ENCODE measurements at places on chromosomes 13 and 19. TPM values are rescaled to one million over a fixed set of nuclear protein-coding genes. Genes with fewer than 3 reads are reported as not detected.

The RFPL4A gene
- not detected for total RNA-seq

The MEDAG gene
- not detected for total RNA-seq

DNA sequence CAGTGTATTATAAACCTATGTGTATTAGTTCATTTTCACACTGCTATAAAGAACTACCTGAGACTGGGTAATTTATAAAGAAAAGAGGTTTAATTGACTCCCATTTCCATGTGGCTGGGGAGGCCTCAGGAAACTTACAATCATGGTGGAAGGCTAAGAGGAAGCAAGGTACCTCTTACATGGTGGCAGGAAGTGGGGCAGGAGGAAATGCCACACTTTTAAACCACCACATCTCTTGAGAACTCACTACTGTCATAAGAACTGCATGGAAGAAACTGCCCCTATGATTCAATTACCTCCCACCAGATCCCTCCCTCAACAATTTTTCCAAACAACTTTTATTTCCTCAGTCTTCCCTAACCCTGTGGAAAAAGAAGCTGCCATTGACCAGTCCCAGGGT lies 14.5 kb upstream of the TPP2 start:
- peaks cover 21% of the 10 kb centered on the region for H3K27me3 ChIP-seq
- no peak overlapping the region for H3K4me3 ChIP-seq
- DNase-seq: no peak
- H3K36me3 ChIP-seq: no peaks in the 10 kb centered on the region

The NAA16 gene
- total RNA-seq: 28.5 TPM

DNA sequence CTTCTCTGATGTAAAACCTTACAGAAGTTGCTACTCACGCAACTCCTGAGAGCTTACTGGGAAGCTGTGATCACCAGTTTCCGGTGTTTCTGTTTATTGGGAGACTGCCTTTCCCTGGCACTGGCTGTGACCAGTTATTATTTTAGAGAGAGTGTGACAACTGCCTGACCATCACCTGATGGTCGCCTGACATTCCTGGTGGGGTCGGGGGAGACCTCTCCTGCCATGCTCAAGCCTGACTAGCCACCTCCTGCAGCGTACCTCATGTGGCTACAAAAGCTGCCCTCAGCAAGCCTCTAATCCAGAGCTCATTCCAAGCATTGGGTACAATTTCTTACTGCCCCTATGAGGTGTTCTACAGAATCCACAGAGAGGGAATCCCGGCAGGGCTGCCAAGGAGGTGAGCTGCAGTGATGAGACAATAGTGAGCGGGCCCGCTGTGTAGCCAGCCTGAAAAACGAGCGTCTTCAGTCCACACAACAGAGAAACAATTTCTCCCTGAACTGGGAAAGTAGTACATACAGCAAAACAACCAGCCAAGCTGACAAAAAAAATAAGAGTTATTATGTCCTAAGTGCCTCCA lies 28.7 kb downstream of the GJA3 start:
- no peak for DNase-seq
- H3K4me3 ChIP-seq: no peak overlapping the region
- peaks cover 17% of the 10 kb centered on the region for H3K27me3 ChIP-seq

DNA sequence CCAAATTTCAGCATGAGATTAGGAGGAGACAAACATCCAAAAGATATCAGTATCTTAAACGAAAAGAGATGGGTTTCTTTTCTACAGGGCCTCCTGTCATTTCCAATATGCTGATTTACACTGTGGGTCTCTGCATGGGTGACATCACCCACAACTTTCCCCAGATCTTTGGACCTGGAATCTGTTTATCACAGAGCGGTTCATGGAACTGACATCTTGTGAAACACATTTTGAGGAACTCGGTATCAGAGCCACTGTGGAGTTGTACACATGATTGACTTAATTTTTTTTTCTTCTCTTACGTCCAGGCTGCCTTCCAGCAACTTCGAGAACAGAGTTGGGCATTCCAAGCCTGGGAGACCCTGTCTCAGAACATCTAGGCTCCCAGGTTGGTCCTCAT lies 80.2 kb upstream of the SERP2 start:
- DNase-seq: no peak
- no peaks in the 10 kb centered on the region for H3K36me3 ChIP-seq
- H3K4me1 ChIP-seq: peaks cover 10% of the 10 kb centered on the region
- no peak overlapping the region for H3K27ac ChIP-seq
- H3K27me3 ChIP-seq: peaks cover 16% of the 10 kb centered on the region

DNA sequence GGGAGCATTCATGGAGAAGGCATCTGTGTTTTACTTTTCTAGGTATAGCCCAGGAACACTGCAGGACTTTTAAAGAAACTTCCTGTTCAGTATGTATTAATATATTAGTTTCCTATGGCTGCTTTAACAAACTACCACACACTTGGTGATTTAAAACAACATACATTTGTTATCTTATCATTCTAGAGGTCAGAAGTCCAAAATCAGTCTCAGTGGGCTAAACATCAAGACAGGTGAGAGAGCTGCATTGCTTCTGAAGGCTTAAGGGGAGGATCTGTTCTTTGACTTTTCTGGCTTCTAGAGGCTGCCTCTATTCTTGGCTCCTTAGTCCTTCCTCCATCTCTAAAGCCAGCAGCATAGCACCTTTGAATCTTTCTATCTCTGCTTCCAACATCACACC lies 37.6 kb upstream of the DIAPH3 start:
- H3K27me3 ChIP-seq: peaks cover 13% of the 10 kb centered on the region
- H3K4me1 ChIP-seq: no peaks in the 10 kb centered on the region

The TMEM59L gene
- total RNA-seq: not detected

- no peaks in the 10 kb centered on the region for H3K27me3 ChIP-seq
- DNase-seq: no peak
- H3K4me3 ChIP-seq: no peak overlapping the region
- no peaks in the 10 kb centered on the region for H3K36me3 ChIP-seq
- H3K27ac ChIP-seq: no peak overlapping the region
Measured at GRCh38 chr19:2670217-2670616, 32.3 kb downstream of the GNG7 start.

DNA sequence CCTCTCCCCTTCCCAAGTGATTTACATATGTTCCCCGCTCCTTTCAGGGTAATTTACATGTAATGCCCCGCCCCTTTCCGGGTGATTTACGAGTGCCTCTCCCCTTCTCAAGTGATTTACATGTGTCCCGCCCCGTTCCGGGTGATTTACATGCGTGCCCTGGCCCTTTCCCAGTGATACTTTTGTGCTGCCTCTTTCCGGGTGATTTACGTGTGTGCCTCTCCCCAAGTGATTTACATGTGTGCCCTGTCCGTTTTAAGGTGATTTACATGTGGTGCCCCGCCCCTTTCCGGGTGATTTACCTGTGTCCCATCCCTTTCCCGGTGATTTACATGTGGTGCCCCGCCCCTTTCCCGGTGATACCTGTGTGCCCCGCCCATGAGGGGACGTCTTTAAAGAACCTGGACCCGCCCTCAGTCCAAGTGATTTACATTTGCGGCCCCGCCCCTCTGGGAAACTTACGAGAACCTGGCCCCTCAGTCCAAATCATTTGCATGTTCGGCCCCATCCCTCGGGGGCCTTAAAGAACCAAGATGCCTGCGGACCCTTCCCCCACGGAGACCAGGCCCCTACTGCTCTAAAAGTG lies 559 bp upstream of the LENG9 start:
- peaks cover 15% of the 10 kb centered on the region for H3K27me3 ChIP-seq
- H3K27ac ChIP-seq: peak overlapping the region; percentile 92
- DNase-seq: peak; percentile 83
- peaks cover 12% of the 10 kb centered on the region for H3K4me1 ChIP-seq

- no peak overlapping the region for H3K27ac ChIP-seq
- H3K36me3 ChIP-seq: peaks cover 33% of the 10 kb centered on the region
- H3K4me1 ChIP-seq: peaks cover 2% of the 10 kb centered on the region
Measured at GRCh38 chr19:6259312-6259861, 20.4 kb downstream of the MLLT1 start.

The PTPRH gene
- not detected for total RNA-seq

The DZIP1 gene
- total RNA-seq: 0.48 TPM

The HCST gene
- 53.9 TPM for total RNA-seq

- H3K4me3 ChIP-seq: no peak overlapping the region
- DNase-seq: no peak
- no peaks in the 10 kb centered on the region for H3K4me1 ChIP-seq
- no peaks in the 10 kb centered on the region for H3K27me3 ChIP-seq
- H3K36me3 ChIP-seq: peaks cover 38% of the 10 kb centered on the region
Measured at GRCh38 chr19:41420101-41420880, 6.9 kb downstream of the B3GNT8 start.

GRCh38 chr19:7904074-7905020 lies 670 bp downstream of the MAP2K7 start:
- H3K27me3 ChIP-seq: no peaks in the 10 kb centered on the region
- peaks cover 22% of the 10 kb centered on the region for H3K4me1 ChIP-seq

GRCh38 chr13:45678282-45678681 lies 23.8 kb upstream of the CBY2 start:
- no peak overlapping the region for H3K27ac ChIP-seq
- no peak overlapping the region for H3K4me3 ChIP-seq
- H3K36me3 ChIP-seq: no peaks in the 10 kb centered on the region

The GRIK5 gene
- total RNA-seq: 2.4 TPM

- DNase-seq: no peak
- H3K36me3 ChIP-seq: no peaks in the 10 kb centered on the region
- H3K27ac ChIP-seq: no peak overlapping the region
- H3K4me3 ChIP-seq: no peak overlapping the region
Measured at GRCh38 chr19:28569132-28570131, 643.5 kb downstream of the UQCRFS1 start.

DNA sequence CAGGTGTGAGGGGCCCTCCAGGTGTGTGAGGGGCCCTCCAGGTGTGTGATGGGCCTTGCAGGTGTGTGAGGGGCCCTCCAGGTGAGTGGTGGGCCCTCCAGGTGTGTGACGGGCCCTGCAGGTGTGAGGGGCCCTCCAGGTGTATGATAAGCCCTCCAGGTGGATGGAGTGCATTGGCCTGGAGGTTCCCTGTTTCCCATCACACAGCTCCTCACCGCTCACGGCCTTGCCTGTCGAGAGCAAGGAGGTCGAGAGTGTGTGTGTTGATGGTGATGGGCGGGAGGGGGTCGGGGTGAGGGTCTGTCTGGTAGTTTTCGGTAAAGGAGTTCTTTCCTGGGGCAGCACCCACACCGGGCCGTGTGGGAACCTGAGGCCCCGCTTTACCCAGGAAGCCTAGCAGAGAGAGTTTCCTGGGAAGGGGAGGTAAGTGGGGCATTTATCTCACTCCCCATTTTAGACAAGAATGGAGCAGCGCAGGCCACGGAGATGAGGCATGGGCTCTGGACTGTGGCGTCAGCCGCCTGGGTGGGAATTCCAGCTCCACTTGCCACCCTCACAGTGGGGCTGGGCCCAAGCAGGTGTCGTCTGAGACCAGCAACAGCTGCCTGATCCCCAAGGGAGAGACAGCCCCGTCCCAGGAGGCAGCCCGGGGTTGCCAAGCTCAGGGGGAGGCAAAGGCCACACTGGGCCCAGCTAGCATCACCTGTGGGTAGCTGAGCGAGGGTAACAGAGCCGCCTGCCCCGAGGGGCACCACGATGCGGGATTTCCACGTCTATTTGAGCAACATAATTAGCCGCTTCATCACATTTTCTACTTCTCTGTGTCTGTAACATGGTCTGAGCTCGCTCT lies 10.9 kb upstream of the GAS6 start:
- DNase-seq: no peak
- H3K27me3 ChIP-seq: peaks cover 16% of the 10 kb centered on the region
- H3K4me1 ChIP-seq: no peaks in the 10 kb centered on the region
- peaks cover 5% of the 10 kb centered on the region for H3K36me3 ChIP-seq
- no peak overlapping the region for H3K4me3 ChIP-seq

DNA sequence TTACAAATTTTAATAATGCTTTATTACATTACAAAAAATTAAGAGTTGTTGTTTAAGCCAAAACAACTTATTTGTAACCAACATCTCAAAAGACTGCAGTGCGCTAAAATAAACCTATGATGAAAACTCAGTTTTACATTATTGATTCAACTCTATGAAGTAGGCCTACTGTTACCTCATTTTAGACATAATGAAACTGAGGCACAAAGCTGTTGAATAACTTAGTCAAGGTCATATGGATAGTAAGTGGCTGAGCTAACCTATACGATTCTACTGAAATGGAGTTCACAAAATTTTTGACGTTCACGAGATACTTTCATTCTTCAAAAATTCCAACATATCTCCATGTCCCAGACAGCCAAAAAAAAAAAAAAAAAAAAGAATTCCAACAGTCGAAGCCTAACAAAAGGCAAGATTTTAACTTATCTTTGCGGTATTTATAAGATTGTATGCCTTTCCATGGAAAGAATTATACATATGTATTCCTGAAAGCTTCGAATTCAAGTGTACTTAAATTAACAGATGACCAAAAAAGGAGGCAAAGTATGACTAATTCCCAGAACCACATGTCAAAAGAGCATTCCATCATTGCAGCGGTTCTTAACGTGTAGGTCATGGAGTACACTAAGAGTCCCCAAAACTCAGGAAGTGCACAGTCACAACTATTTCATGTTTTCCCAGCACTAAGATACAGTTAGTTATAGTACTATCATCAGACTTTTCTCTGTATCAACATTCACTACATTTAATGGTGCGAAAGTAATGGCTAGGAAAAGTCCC lies 69.4 kb downstream of the PSPC1 start:
- peak overlapping the region; percentile 40 for H3K27ac ChIP-seq
- peaks cover 39% of the 10 kb centered on the region for H3K36me3 ChIP-seq
- H3K4me3 ChIP-seq: no peak overlapping the region
- H3K4me1 ChIP-seq: peaks cover 24% of the 10 kb centered on the region
- no peaks in the 10 kb centered on the region for H3K27me3 ChIP-seq
- no peak for DNase-seq

DNA sequence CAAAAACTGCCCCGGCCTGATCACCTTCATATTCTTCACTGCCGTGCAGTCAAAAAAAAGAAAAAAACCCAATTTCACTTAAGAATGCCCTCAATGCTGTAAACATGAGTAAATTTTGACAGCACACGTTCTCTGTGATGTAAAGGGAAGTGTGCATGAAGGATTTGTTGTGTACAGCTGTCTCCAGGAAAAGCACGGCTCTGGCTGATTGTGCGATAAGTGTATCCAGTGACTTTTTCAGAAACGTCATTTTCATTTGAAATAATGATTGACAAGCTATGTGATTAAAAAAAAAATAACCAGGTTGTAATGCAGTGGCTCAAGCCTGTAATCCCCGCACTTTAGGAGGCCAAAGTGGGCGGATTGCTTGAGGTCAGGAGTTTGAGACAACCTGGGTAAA lies 39.6 kb downstream of the ANKRD10 start:
- peaks cover 15% of the 10 kb centered on the region for H3K27me3 ChIP-seq
- no peak for DNase-seq
- H3K36me3 ChIP-seq: no peaks in the 10 kb centered on the region
- H3K4me1 ChIP-seq: peaks cover 10% of the 10 kb centered on the region
- peak overlapping the region; percentile 67 for H3K4me3 ChIP-seq
- no peak overlapping the region for H3K27ac ChIP-seq

GRCh38 chr19:58349590-58349989 lies 3.7 kb downstream of the A1BG start:
- H3K27me3 ChIP-seq: no peaks in the 10 kb centered on the region
- H3K27ac ChIP-seq: no peak overlapping the region
- peaks cover 15% of the 10 kb centered on the region for H3K4me1 ChIP-seq
- DNase-seq: no peak
- H3K36me3 ChIP-seq: peaks cover 24% of the 10 kb centered on the region

The PTH2 gene
- not detected for total RNA-seq
